ENCODE measurements at places on chromosomes 13 and 19.

GRCh38 chr19:40576151-40576584 is 505 bp upstream of the SHKBP1 start:
- DNase-seq: no peak

DNA sequence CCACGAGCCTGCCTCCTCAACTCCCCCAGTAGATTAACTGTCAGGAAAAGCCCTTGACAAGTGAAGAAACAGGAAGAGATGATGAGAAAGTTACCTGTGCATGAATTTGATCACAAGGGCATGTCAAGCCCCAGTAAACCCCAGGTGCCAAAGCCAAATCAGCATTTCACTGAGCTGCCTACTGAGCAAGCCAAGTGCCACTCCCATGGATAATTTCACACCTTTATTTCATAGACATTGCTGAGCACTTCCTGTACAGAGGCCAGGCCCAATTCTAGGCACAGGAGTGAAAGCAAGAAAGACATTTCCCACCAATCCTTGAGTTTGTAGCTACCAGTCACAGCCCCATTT is 2.4 kb downstream of the GADD45GIP1 start:
- no peak for DNase-seq

GRCh38 chr19:46975011-46975924 is 44.4 kb upstream of the NPAS1 start:
- DNase-seq: no peak

DNA sequence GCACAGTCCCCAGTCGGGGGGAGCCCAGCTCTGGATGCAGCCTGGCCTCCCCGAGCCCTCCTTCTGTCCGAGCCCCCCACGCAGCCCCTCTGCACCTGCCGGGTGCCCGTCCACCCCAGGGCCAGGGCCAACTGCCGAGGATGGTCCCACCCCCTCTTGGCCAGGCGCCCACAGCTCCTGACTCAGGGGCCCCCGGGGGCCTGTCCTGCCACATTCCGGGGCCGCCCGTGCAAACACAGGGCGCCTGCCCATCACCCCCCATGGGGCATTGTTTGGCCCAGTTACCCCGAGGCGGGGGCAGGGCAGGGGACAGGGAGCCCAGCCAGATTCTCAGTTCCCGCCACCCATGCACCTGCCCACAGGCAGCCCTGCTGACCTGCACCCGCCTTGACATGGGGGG is 5.3 kb upstream of the TCF3 start:
- DNase-seq: no peak

DNA sequence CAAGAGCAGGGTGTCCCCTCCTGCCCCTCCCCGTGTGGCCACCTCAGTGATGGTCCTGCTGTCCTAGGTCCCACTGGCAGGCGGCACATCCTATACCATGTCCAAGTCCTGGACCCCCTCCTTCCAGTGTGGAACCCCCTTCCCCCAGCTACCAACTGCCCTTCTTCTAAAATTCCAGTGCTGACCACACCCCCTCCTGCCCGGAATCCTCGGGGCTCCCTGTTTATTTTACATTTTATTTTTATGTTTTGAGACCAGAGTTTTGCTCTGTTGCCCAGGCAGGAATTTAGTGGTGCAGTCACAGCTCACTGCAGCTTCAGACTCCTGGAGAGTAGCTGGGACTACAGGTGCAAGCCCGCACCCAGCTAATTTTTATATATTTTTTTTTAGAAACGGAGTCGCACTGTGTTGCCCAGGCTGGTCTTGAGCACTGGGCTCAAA is 945 bp upstream of the CPAMD8 start:
- DNase-seq: no peak

DNA sequence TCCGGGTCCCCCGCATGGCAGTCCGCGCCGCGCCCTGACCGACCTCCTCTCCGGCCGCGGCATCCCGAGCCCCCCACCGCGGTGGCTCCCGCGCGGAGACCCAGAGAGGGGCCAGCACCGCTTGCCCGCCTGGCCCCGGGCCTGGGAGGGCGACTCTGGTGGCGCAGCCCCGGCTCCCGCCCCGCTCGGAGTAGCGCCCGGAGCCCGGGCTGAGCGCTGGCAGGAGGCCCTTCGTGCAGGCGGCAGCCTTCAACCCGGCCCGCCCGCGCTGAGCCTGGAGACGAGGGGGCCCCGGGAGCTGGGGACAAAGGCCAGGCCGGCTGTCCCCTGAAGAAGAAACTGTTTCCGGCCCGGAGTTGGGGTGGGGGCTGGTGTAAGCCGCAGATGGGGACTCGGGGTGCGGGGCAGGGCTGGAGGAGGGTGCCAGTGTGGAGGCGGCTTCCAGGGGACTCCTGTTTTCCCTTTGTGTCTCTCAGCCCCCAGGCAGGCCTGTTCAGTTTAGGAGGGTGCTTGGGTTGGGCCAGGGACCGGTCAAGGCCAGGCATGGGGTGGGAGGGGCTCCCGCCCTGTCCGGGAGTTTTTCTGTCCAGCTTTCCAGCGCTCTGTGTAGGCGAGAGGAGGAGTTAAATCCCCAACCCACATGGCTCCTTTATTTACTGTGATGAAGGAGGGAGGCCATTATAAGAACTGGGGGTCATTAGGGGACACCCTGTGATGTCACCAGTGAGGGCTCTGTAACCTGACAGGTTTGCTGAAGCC is 935 bp downstream of the LRP3 start:
- no peak for DNase-seq

- no peak for DNase-seq
These were observed 2.2 kb downstream of the PAN3 start for GRCh38 chr13:28140433-28141125.

GRCh38 chr19:49614096-49614833 is 23.3 kb downstream of the PRR12 start:
- DNase-seq: no peak

GRCh38 chr19:49924004-49924880 is 4.8 kb upstream of the ATF5 start:
- DNase-seq: peak; percentile 53

DNA sequence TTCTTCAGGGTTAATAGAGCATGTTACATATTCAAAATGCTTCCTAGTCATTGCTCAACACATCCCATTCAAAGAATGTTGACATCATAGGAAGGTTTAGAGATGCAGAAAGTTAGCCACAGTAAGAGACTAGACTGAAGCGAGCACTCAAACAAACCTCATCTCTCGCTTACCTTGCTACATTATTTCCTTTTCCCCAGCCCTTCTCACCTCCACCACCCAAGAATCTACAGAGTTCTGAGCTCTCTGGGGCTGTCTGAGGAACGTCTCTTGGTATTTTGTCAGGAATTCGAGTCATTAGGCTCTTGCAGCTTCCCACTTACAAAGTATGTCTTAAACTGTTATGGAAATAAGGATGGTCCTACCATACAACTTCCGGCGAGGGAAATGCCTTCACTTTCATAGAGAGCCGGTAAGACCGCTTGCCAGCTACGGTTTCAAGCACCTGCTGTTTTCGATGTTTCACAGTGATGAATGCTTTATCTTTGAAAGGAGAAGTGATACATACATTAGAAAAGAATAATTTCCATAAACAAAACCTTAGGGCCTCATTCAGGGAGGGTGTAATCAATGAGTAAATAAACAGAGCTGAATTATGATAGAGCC is 65.1 kb downstream of the FLT1 start:
- DNase-seq: no peak

DNA sequence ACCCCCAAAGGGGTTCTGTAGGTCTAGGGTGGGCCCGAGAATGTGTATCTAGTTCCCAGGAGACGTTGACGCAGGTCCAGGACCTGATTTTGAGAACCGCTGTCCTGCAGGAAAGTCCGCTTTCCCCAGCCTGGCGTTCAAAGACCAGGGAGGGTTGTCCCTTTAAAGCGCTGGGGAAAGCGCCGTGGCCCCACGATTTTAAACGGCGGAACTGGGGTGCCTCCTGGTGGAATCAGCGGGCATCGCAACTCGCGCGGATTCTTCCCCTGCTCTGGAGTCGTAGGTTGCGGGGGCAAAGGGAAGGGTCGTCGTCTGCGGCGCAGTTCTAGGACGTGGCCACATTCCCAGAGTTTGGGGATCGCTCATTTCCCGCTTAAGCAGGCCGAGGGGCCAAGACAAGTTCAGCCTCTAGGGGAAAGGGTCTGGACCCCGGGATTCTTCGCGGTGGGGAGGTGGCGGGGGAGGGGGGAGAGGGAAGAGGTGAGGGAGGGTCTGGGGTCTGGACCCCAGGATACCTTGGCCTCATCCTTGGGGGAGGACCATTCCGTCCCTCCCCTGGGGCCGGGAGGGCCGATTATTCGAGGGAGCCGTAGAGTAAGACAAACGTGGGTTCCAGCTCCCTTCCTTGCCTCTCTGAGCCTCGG is 7.7 kb downstream of the PNMA8B start:
- DNase-seq: peak; percentile 71

GRCh38 chr13:24103782-24104372 is 56.6 kb upstream of the SPATA13 start:
- no peak for DNase-seq

DNA sequence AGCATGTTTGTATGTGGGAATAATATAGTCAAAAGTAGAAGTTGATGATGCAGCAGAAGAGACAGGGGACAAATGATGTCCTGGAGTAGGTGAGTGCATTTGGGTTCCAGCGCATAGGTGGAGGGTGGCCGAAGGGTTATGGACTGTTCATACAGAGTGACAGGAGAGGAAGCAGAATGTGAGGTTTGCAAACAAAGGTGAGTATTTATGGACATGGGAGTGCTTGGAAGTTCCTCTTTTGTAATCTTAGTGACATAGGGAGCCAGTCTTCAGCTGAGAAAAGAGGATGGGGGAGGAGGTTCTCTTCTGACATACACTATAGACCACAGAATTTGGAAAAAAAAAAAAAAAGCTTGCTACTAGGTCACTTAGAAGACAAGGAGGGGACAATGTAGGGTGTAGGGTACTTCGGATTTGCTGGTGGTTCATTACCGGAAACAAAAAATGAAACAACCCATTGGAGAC is 331.6 kb downstream of the DLEU7 start:
- DNase-seq: no peak

GRCh38 chr19:15246198-15246481 is 13.9 kb upstream of the EPHX3 start:
- DNase-seq: no peak

GRCh38 chr13:40208517-40208916 is 457.9 kb downstream of the FOXO1 start:
- DNase-seq: no peak

- DNase-seq: no peak
These were observed 7.0 kb downstream of the KLF5 start for GRCh38 chr13:73065665-73066340.

DNA sequence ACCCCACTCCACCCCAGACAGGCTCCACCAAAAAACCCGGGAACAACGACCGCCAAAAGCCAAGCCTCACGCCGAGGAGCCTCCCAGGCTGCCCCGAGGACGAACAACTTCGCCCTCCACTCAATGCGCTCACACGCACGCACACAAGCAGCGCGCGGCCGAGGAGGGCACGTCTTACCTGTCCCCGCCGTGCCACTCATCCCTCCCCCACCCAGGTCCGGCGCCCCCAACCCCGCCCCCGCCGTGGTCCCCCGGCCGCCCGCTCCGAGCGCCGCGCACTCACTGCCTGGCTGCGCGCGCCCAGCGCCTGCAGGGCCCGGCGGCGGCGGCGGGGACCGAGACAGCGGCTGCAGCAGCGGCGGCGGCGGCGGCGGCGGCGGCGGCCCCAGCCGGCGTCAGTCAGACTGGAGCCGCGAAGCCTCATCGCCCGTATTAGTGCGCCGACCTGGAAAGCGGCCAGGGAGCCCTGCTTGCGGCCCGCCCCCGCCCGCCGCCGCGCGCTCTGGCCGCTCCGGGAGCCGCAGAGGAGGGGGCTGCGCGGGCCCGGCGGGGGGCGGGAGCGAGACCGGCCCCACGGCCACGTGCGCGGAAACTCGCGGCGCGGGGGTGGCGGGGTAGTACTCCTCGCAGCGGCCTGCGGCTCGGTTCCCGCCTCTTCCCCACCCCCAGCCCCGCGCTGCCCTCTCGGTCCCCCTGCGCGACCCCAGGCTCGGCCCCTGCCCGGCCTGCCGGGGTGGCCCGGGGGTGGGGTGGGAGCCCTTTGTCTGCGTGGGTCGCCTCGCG is at the start of gene SMAD9:
SMAD9 (minus strand) TSS at position 406 of the 783 bp plus-strand sequence. CDS start 40,549 bp downstream, outside the sequence.
- no peak for DNase-seq

- no peak for DNase-seq
These were observed 21.7 kb downstream of the SIPA1L3 start for GRCh38 chr19:37928527-37929286.

GRCh38 chr13:29810145-29810742 is 40.2 kb downstream of the UBL3 start:
- DNase-seq: no peak

DNA sequence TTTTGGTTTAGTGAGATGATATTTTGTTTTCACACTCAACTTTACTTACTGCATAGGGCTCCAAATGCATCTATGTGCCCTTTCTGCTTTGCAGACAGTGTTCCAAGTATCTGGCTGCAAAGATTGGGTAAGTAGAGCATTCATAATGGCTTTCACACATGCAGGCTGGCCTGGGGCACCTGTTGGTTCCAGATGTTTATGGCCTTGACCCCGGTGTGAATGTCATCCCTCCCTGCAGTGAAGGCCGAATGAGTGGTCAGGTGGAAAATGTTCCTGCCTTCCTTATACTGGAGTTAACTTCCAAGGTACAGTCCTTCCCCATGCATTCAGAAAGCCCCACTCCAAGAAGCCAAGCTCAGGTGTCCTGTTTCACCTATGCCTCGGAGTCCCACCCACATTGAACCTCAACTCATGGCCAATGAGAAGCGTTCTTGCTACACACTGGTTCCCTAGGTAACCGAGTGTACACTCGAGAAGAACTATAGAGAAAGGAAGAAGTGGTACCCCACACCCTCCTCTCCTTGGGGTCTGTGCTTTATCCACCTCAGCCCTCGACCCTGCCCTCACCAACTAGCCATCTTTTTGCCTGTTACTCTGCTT is 23.0 kb upstream of the ZNF536 start:
- no peak for DNase-seq

DNA sequence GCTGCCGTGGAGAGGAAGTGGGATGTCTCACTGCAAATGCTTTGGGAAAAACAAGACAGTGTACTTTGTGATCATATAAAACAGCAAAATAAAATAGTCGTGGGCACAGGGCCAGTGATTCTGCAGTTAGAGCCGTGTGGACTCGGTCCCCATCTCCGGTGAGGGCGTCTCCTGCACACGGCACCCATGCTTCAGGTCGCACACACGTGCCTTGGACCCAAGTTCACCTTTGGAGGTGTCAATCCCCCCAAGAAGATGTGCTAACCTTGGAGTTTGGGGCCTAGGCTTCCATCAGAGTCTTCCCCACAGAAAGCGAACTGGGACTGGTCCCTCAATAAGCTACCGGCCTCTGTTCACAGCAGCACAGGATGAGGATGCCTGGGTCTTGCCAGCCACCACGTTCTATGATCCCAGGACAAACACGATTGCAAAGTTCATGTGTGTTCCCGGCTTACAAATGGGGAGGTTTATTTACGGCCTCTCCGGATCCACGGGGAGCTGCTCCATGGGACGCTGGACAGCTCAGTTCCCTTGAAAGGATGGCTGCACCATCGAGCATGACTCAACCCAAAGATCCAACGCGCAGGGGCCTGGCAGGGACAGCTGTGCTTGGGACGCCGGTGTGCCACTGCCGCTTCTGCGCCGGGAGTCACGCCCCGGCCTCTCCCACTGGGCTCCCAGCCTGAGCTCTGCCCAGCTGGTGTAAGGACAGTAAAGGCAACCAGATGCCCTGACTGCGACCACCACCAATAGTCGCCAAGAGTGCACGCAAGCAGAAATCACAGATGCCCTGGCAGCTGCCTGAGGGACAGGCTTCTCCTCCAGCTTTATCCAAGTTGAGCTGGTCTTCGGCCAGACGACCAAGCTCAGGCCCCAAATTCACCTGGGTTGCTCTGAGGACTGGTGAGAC is 8.6 kb downstream of the GAS6 start:
- DNase-seq: peak; percentile 16
